Activated naive CD8-positive, alpha-beta T cell treated with anti-CD3 and anti-CD28 coated beads, Interleukin-2, amount 50 U/mL, for 24 hours (primary cell): ENCODE measurements at places on chromosomes 12 and 14.

DNA sequence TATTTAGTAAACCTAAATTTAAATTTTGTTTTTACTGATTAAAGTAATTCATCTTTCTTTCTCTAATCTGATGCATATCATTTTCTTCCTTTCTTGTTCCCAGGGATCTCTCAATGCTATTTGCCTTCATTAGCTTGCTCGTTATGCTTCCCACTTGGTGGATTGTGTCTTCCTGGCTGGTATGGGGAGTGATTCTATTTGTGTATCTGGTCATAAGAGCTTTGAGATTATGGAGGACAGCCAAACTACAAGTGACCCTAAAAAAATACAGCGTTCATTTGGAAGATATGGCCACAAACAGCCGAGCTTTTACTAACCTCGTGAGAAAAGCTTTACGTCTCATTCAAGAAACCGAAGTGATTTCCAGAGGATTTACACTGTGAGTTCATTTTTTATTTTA lies 48.6 kb downstream of the VEZT start:
- no peak overlapping the region for H3K27ac ChIP-seq
- H3K4me1 ChIP-seq, result no peaks in the 10 kb centered on the region
- no peak overlapping the region for H3K4me3 ChIP-seq
- DNase-seq, result no peak
- H3K36me3 ChIP-seq, result peaks cover 21% of the 10 kb centered on the region

GRCh38 chr12:90023207-90023900 lies 314.7 kb upstream of the ATP2B1 start:
- H3K27me3 ChIP-seq, result no peaks in the 10 kb centered on the region
- H3K4me1 ChIP-seq, result peaks cover 4% of the 10 kb centered on the region
- no peaks in the 10 kb centered on the region for H3K36me3 ChIP-seq
- no peak for DNase-seq
- H3K27ac ChIP-seq, result no peak overlapping the region
- no peak overlapping the region for H3K4me3 ChIP-seq

GRCh38 chr14:70077005-70077404 lies 111.7 kb downstream of the SLC8A3 start:
- DNase-seq, result no peak
- no peak overlapping the region for H3K27ac ChIP-seq
- H3K27me3 ChIP-seq, result peaks cover 12% of the 10 kb centered on the region
- H3K4me3 ChIP-seq, result no peak overlapping the region

- no peak overlapping the region for H3K27ac ChIP-seq
- H3K36me3 ChIP-seq, result no peaks in the 10 kb centered on the region
- no peak overlapping the region for H3K4me3 ChIP-seq
- no peaks in the 10 kb centered on the region for H3K27me3 ChIP-seq
- H3K4me1 ChIP-seq, result no peaks in the 10 kb centered on the region
- DNase-seq, result no peak
Measured at GRCh38 chr12:11509326-11509725, 114.0 kb upstream of the PRB2 start.

GRCh38 chr12:57090924-57091637 lies 2.2 kb downstream of the NAB2 start:
- H3K36me3 ChIP-seq, result peaks cover 41% of the 10 kb centered on the region
- peaks cover 68% of the 10 kb centered on the region for H3K4me1 ChIP-seq
- H3K27me3 ChIP-seq, result no peaks in the 10 kb centered on the region
- H3K27ac ChIP-seq, result peak overlapping the region; percentile 46
- H3K4me3 ChIP-seq, result peak overlapping the region; percentile 93
- no peak for DNase-seq

GRCh38 chr14:55946231-55946630 lies 172.0 kb upstream of the PELI2 start:
- no peaks in the 10 kb centered on the region for H3K4me1 ChIP-seq
- no peaks in the 10 kb centered on the region for H3K36me3 ChIP-seq
- peaks cover 7% of the 10 kb centered on the region for H3K27me3 ChIP-seq
- no peak overlapping the region for H3K4me3 ChIP-seq
- DNase-seq, result no peak
- no peak overlapping the region for H3K27ac ChIP-seq

GRCh38 chr12:64583771-64584421 lies 26.4 kb upstream of the RASSF3 start:
- peaks cover 23% of the 10 kb centered on the region for H3K4me1 ChIP-seq
- DNase-seq, result no peak
- H3K27me3 ChIP-seq, result no peaks in the 10 kb centered on the region

- H3K36me3 ChIP-seq, result no peaks in the 10 kb centered on the region
- H3K4me1 ChIP-seq, result peaks cover 7% of the 10 kb centered on the region
- no peak overlapping the region for H3K27ac ChIP-seq
- peaks cover 2% of the 10 kb centered on the region for H3K27me3 ChIP-seq
- no peak for DNase-seq
- no peak overlapping the region for H3K4me3 ChIP-seq
Measured at GRCh38 chr12:2261708-2262107, 208.9 kb downstream of the CACNA1C start.

GRCh38 chr12:80634903-80635302 lies 72.5 kb upstream of the MYF6 start:
- H3K4me1 ChIP-seq, result no peaks in the 10 kb centered on the region
- H3K27me3 ChIP-seq, result no peaks in the 10 kb centered on the region
- H3K4me3 ChIP-seq, result no peak overlapping the region
- H3K27ac ChIP-seq, result no peak overlapping the region
- no peak for DNase-seq
- H3K36me3 ChIP-seq, result no peaks in the 10 kb centered on the region

DNA sequence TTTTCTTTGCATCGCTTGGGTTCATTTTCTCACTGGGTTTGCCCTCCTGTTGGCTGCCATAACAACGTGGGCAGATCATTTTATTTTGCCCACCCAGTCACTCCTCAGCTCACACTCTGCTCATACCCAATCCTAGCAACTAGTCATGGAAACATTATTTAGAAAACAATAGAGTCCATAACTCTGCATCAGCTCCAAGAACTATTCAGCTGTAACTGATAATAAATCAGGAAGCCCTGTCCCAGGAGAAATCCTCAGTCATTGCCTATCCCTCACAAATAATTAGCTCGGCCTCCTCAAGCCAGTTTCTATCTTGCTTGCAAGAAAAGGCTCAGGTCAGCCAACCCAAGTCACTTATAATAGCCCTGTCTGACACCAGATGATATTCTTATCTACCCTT lies 43.2 kb downstream of the RTN1 start:
- no peak overlapping the region for H3K4me3 ChIP-seq
- H3K27me3 ChIP-seq, result peaks cover 16% of the 10 kb centered on the region
- H3K27ac ChIP-seq, result no peak overlapping the region
- DNase-seq, result no peak
- no peaks in the 10 kb centered on the region for H3K4me1 ChIP-seq

- no peak overlapping the region for H3K4me3 ChIP-seq
- H3K27ac ChIP-seq, result no peak overlapping the region
- H3K4me1 ChIP-seq, result no peaks in the 10 kb centered on the region
Measured at GRCh38 chr12:109827566-109828550, 5.3 kb downstream of the TRPV4 start.

- H3K27ac ChIP-seq, result peak overlapping the region; percentile 91
- H3K27me3 ChIP-seq, result peaks cover 24% of the 10 kb centered on the region
- peaks cover 28% of the 10 kb centered on the region for H3K4me1 ChIP-seq
- DNase-seq, result no peak
- H3K4me3 ChIP-seq, result peak overlapping the region; percentile 65
Measured at GRCh38 chr12:111359914-111360276, 9.0 kb downstream of the PHETA1 start.

DNA sequence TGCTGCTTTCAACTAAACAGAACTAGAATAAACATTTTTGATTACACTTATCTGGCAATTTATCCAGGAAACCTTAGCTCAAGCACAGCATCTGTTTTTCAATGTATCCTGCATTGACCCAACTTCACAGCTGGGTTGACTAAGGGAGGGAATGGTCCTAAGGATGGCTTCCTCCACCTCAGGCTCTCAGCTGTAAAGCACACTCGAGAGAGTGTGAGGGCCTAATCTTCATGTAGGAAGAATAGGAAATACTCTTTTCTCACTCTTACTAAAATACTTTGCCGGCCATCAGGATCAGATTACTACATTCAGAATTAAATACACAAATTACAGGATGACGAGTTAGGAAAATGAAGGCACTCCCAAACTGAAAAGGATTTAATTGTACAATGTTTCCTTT lies 7.2 kb downstream of the SETD3 start:
- H3K27me3 ChIP-seq, result no peaks in the 10 kb centered on the region
- no peak for DNase-seq
- H3K4me1 ChIP-seq, result peaks cover 34% of the 10 kb centered on the region
- no peaks in the 10 kb centered on the region for H3K36me3 ChIP-seq
- H3K27ac ChIP-seq, result no peak overlapping the region

DNA sequence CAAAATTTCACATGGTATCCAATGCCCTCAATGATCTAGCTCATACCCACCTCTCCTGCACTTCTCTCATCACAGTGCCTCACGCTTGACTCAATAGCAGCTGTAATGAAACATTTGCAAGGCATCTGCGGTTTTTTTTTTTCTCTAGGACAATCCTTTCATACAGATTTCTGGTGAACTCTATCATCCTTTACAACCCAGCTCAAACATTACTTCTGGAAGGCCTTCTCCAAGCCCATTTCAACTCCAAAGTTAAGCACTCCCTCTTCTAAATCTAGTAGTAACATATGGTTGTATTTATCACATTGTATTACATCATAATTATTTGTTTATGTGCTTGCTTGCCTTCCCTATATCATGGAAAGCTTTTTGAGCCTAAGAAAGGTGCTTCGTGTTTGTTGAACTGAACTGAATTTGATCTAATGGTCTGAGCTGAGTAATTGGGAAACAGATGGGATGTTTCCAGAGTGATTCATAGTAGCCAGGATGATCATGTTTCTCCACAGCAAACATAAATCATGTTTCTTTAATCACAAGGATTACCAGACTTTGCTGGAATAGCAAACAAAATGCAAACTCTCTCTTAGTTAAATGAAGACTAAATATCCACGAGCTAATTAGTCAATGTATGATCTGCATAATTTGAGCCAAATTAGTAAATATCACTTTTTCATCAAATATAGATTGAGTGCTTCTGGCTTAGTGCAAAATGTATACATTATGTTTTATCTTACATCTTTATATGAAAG lies 14.3 kb downstream of the CFL2 start:
- no peaks in the 10 kb centered on the region for H3K27me3 ChIP-seq
- no peak overlapping the region for H3K4me3 ChIP-seq
- no peak for DNase-seq
- H3K36me3 ChIP-seq, result no peaks in the 10 kb centered on the region

DNA sequence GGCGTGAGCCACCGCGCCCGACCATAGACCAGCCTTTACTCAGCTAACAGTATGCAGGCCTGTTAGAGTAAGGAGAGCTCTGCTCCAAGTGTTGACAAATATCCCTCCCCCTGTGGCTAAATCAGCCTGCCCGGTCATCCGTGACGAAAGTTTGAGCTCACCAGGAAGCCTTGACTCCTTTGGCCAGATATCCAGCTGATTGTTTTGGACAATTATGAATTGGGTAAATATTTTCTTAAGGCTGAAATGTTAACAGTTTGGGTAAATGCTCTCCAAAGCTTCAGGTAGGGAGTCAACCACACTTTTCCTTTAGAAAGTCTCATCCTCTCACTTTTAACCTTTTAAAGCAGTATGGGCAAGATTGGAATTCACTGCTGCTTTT lies 157.9 kb downstream of the PAWR start:
- H3K27ac ChIP-seq, result no peak overlapping the region
- H3K36me3 ChIP-seq, result no peaks in the 10 kb centered on the region
- no peaks in the 10 kb centered on the region for H3K4me1 ChIP-seq
- no peak overlapping the region for H3K4me3 ChIP-seq

- no peaks in the 10 kb centered on the region for H3K27me3 ChIP-seq
- no peak for DNase-seq
- no peak overlapping the region for H3K27ac ChIP-seq
- no peaks in the 10 kb centered on the region for H3K36me3 ChIP-seq
- no peak overlapping the region for H3K4me3 ChIP-seq
Measured at GRCh38 chr12:131882804-131883520, 11.5 kb upstream of the ULK1 start.

- peaks cover 19% of the 10 kb centered on the region for H3K4me1 ChIP-seq
- H3K27me3 ChIP-seq, result no peaks in the 10 kb centered on the region
- H3K36me3 ChIP-seq, result peaks cover 37% of the 10 kb centered on the region
- no peak for DNase-seq
- no peak overlapping the region for H3K27ac ChIP-seq
Measured at GRCh38 chr12:76489737-76490136, 69.8 kb downstream of the OSBPL8 start.

DNA sequence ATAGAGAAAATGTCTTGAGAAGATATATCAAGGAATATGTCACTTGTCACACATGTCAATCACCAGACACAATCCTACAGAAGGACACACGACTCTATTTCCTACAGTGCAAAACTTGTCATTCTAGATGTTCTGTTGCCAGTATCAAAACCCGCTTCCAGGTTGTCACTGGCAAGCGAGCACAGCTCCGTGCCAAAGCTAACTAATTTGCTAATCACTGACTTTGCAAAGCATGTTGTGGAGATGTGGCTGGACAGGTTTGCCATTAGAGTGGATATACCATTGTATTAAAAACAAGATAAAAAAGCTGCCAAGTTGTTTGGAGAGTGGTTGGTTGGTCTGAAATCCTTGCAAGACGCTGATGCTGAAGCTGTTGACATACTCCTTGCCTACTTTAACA lies 7.9 kb upstream of the SGPP1 start:
- H3K4me3 ChIP-seq, result no peak overlapping the region
- peaks cover 11% of the 10 kb centered on the region for H3K4me1 ChIP-seq
- no peak for DNase-seq
- H3K36me3 ChIP-seq, result no peaks in the 10 kb centered on the region

DNA sequence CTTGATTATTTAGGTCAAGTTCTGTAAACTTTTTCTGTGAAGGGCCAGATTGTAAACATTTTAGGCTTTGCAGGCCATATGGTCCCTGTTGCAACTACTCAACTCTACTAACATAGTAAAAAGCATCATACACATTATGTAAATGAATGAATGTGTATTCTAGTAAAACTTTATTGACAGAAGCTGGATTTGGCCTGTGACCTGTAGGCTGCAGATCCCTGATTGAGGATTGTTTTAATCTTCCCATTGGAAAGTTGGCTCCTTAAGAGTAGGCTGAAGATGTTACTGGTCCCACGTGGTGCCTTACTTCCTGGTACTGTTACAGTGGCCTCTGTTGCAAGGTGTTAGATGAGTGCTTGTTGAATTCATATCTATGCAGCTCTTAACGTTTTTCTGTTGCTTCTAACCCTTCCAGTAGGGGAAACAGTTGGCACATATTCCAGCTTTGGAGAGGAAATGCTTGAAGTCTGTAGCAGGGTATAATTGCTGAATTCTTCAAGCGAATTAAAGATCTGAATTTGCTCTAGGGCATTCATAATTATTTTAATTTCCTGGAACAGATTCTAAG lies 133.6 kb upstream of the DNM1L start:
- H3K27me3 ChIP-seq, result no peaks in the 10 kb centered on the region
- H3K36me3 ChIP-seq, result no peaks in the 10 kb centered on the region
- H3K4me1 ChIP-seq, result peaks cover 3% of the 10 kb centered on the region
- no peak overlapping the region for H3K27ac ChIP-seq

GRCh38 chr12:120712610-120713009 lies 2.4 kb downstream of the UNC119B start:
- H3K4me3 ChIP-seq, result no peak overlapping the region
- H3K4me1 ChIP-seq, result peaks cover 29% of the 10 kb centered on the region
- no peak for DNase-seq
- no peak overlapping the region for H3K27ac ChIP-seq
- peaks cover 29% of the 10 kb centered on the region for H3K36me3 ChIP-seq

- no peak for DNase-seq
- H3K27ac ChIP-seq, result no peak overlapping the region
- H3K27me3 ChIP-seq, result no peaks in the 10 kb centered on the region
- H3K4me3 ChIP-seq, result no peak overlapping the region
- peaks cover 19% of the 10 kb centered on the region for H3K4me1 ChIP-seq
Measured at GRCh38 chr12:75724928-75725312, 213.5 kb upstream of the KRR1 start.
